ENCODE measurements at places on chromosomes 5 and 9.

- DNase-seq: no peak
Measured at GRCh38 chr5:38039091-38039490, 199.2 kb upstream of the GDNF start.

- no peak for DNase-seq
Measured at GRCh38 chr5:160181965-160182622, 47.2 kb upstream of the FABP6 start.

DNA sequence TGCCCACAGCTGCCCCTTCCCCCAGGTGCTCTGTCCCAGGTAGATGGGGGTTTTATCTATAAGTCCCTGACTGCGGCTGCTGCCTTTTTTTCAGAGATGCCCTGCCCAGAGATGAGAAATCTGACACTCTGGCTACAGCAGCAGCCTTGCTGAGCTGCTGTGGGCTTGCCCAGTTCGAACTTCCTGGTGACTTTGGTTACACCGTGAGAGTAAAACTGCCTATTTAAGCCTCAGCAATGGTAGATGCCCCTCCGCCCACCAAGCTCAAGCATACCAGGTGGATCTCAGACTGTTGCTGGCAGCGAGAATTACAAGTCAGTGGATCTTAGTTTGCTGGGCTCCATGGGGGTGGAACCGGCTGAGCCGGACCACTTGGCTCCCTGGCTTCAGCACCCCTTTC, 56.8 kb downstream of the MINAR2 start:
- no peak for DNase-seq

DNA sequence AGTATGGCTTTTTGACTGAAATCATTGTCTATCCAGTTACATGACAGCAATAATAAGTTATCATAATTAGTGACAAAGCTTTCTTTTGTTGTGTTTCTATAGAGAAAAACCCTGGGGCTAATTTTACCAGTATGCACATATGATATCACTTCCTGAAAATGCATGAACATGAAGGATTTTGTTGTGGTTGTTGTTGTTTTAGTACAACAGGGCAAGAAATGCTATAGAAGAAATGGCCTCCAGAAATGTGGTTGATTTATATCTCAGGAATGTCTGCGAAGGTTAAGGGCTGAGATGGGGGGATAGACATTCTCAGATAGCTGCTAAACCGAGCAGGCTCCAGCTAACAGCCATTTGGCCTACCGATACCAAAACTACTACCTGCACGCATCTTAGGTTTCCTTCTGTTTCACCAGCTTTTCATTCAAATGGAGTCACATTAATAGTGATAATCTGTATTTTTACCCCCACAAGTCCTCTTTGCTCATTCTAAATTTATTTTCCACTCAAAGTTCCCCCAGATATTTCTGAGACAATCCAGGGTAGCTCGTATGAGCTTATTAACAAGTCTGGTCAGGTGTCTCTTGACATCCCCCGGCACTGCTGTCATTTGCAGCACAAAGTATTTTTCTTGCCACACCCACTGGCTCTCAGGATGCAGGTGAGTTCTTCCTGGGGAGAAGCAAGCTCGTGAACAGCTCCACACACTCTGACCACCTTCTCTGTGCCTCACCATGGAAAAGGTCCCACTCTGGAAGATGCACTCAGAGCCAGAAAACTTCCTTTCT, 232.4 kb upstream of the GAS1 start:
- DNase-seq: no peak

- no peak for DNase-seq
Measured at GRCh38 chr5:31487506-31487905, 44.4 kb downstream of the DROSHA start.

- no peak for DNase-seq
Measured at GRCh38 chr5:149054416-149054815, 8.4 kb downstream of the SH3TC2 start.

GRCh38 chr9:137269231-137269772, 8.2 kb upstream of the TOR4A start:
- no peak for DNase-seq

DNA sequence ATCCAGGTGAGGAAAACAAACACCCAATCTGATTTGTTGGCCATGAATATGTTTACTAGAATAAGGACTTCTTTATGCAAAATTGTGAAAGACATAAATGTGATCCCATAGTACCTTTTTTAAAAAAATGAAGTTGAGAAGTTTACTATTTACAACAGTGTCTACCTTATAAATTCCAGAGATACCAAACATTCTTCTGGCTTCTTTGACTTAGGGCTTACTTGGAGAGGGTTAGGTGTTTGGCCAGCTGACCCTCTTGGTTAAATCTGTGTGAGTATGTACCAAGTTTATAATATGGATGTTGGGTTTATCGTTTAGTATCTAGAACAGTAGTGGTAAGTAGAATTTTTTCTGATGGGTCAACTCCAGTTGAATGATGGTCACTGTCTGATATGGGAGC, 212.3 kb downstream of the DOCK8 start:
- DNase-seq: no peak

DNA sequence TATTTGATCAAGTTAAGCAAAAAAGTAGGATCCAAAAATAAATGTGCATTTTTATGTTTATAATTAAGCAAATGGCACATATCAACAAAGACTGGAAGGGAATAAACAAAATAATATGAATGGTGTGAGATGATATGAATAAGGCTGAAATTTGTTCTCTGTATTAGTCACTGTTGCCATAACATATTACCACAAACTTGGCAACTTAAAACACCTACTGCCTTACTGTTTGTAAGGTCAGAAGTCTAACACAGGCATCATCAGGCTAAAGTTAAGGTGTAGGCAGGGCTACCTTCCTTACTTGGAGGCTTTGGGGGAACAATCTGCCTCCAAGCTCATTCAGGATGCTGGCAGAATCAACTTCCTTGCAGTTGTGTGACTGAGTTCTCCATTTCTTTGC, 19.3 kb downstream of the PGGT1B start:
- no peak for DNase-seq

- DNase-seq: no peak
Measured at GRCh38 chr5:139651043-139651834, 3.1 kb downstream of the CXXC5 start.

DNA sequence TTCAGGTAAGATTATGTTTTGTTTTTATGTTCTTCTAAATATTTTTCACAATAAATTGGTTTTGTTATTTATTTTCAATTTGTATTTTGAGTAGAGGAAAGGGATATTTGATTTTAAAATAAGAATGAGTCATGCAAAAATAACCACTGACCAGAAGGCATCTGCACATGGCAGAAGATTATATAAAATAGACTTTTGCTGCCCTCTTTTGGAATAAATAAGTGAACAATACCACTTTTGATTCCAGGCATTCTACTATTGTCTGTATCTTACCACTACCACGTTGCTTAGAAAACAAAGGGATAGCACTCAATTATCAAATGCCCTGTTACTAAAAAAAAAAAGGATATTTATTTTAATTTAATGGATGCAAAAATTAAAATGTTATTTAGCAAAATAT, 227.3 kb upstream of the ITGA1 start:
- DNase-seq: no peak

DNA sequence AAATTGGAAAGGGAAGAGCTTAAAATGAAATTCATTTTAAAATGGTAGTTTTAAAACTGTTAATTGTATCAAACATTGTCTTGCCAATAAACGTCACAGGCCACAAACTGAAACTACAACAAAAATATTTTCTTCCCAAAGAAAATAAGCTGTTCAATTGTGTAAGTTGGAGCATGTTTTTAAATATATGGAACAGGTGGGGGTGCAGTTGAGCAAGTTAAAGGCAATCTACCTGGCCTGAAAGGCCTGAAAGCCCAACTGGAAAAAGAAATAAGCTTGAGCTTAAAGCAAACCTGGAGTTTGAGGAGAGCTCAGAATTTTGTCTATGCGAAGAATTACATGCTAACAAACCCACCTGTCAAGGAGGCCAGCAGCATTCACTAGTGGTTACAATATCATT, 439.5 kb downstream of the ACTL7B start:
- DNase-seq: no peak

- no peak for DNase-seq
Measured at GRCh38 chr5:143721925-143722324, 90.0 kb upstream of the HMHB1 start.

- peak; percentile 76 for DNase-seq
Measured at GRCh38 chr5:69007726-69008368, 86.0 kb upstream of the SLC30A5 start.

GRCh38 chr9:126113756-126114408, 212.7 kb upstream of the MVB12B start:
- peak; percentile 5 for DNase-seq

DNA sequence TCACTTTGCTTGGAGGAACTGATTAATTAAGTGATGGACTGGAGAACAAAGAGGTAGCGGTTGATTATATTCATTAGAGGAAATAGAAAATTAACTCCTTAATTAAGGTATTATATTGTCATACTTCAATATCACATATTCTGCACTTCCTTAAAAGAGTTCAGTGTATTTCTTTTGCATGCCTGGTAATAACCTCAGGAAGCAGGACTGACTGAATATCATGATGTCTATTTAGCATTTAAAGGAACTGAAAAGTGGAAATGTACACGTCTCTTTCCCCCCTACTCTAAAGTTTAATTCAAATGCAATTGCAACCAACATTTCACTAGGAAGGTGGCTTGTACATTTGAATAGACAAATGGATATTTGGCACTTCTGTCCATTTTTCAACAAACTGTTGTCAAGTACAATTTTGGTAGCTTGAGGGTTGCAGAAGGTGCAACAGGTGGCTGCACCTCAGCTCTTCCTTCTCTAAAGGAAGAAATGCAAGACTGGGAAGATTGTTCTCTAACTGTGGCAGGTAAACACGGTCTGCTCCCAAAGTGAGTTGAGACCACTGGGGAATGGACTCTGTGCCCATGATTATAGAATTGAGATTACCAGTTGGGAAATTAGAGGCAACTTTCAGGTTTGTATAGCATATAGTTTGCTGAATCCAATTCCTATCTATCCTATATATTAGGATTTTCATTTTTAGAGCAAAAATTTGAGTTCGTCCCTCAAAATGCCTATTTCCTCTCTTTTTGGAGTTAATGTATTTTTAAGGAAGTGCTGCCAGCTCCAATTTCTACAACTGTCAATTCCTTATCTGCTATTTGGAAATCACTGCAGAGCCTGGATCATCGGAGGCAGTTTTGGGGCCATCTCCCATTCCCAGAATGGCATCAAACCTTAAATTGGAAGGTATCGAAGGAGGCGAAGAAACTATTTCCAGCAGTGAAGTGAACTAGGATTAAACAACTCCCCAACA, 98.9 kb upstream of the TAF11L2 start:
- no peak for DNase-seq

DNA sequence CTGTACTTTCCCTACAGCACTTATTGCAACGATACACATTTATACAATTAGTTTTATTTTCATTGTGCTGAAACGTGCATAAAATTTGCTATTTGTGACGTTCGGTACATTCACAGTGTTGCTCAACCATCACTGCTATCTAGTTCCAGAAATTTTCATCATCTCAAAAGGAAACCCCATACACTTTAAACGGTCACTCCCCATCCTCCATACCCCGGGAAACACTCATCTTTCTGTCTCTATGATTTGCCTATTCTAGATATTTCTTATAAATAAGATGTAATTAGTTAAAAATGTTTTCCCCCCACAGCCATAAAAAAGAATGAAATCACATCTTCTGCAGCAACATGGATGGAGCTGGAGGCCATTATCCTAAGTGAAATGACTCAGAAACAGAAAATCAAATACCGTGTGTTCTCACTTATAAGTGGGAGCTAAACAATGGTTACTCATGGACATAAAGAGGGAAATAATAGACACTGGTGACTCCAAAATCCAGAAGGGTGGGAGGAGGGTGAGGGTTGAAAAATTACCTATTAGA, 40.2 kb upstream of the TEX48 start:
- no peak for DNase-seq

Data from activated CD4-positive, alpha-beta memory T cell treated with anti-CD3 and anti-CD28 coated beads, Interleukin-2, amount 10 ng/mL, durations not matched to agents 7 days and 5 days (primary cell).